GM12878 (cell line): ENCODE measurements at places on chromosomes 12 and 14.

DNA sequence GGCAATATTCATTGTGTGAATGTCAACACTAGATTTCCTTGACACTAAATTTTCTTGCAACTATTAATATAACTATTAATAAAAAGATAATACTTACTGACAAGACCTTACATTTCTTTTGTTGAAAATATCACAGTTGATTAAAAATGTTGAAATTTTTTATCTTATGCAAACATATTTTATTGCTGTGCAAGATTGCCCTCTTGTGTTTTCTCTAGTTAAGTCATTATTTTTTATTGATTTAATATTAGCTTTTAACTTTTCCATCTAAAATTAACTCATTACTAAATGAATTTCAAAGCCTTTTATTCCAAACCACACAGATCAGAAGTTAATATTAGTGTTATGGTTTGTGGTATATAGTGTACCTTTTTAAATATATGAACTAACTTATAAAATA lies 11.7 kb upstream of the NAA30 start:
- H3K4me3 ChIP-seq, result no peak overlapping the region
- no peaks in the 10 kb centered on the region for H3K27me3 ChIP-seq
- H3K4me1 ChIP-seq, result no peaks in the 10 kb centered on the region
- H3K36me3 ChIP-seq, result no peaks in the 10 kb centered on the region
- H3K27ac ChIP-seq, result no peak overlapping the region

GRCh38 chr12:56521590-56522371 lies at the start of gene RBMS2:
Gene RBMS2, plus strand, starts transcription at chr12:56521820. Its CDS starts 204 bp downstream, at chr12:56522024.
- H3K4me1 ChIP-seq, result peaks cover 4% of the 10 kb centered on the region; the same call in 1 of the 2 replicates
- H3K4me3 ChIP-seq, result peak within 1 kb of the TSS; percentile 55; the same call in 1 of the 2 replicates

DNA sequence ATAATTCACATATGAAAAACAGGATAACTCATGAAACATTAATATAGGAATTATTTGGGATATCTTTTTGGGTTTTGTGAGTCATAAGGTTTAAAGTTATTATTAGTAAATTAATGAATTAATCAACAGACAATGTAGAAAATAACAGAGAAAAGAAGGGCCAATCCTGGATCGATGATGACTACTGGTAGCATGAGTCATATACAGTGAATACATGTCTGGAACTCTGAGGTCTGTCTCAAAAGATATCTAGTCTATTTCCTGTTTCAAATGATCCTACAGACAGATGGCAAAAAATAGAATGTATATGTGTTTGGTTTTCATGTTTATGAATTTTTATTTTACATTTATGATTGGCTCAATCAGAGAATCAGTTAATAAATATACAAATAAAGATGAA lies 86.4 kb upstream of the RTL1 start:
- H3K4me3 ChIP-seq, result no peak overlapping the region
- no peaks in the 10 kb centered on the region for H3K4me1 ChIP-seq
- no peaks in the 10 kb centered on the region for H3K27me3 ChIP-seq
- H3K36me3 ChIP-seq, result no peaks in the 10 kb centered on the region

- H3K27ac ChIP-seq, result no peak overlapping the region
- H3K27me3 ChIP-seq, result no peaks in the 10 kb centered on the region
- H3K36me3 ChIP-seq, result peaks cover 23% of the 10 kb centered on the region
- DNase-seq, result no peak
- no peaks in the 10 kb centered on the region for H3K4me1 ChIP-seq
- no peak overlapping the region for H3K4me3 ChIP-seq
Observed at GRCh38 chr14:99461411-99462085, 19.1 kb downstream of the SETD3 start.

DNA sequence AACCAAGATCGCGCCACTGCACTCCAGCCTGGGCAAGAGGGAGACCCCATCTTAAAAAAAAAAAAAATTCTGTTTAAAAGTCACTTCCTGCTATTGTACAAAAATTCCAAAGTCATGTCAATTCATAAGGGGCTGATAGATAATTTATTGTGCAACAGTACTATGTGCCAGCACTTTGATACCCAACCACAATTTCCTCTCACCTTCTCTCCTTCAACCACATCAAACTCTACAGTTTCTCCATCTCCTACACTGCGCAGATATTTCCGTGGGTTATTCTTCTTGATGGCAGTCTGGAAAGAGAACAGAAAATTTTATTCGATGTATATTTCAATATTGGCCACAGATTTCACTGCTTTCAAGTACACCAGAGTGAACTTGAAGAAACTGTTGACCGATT lies 7.6 kb downstream of the YBX3 start:
- no peak overlapping the region for H3K27ac ChIP-seq
- no peaks in the 10 kb centered on the region for H3K4me1 ChIP-seq
- H3K36me3 ChIP-seq, result no peaks in the 10 kb centered on the region; the same call in none of the 2 replicates
- no peak overlapping the region for H3K4me3 ChIP-seq

GRCh38 chr14:28742171-28742846 lies 24.3 kb upstream of the FOXG1 start:
- H3K36me3 ChIP-seq, result no peaks in the 10 kb centered on the region
- H3K27me3 ChIP-seq, result no peaks in the 10 kb centered on the region

DNA sequence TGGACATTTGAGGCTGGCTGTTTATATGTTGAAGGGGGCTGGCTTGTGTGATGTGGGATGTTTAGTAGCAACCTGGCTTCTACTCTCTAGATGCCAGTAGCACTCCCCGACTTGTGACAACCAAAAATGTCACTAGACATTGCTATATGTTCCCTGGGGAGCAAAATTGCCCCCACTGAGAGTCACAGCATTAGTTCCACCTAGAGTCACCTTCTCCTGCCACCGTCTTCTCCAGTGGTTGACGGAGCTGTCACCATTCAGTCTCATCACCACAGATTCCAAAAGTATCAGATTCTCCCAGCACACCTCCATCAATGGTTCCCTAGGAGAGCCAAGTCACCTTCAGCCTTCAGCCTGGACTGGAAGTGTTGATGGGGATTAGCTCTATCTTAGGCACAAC lies 7.8 kb upstream of the KRT76 start:
- H3K4me1 ChIP-seq, result no peaks in the 10 kb centered on the region
- H3K27ac ChIP-seq, result no peak overlapping the region
- H3K27me3 ChIP-seq, result peaks cover 9% of the 10 kb centered on the region

DNA sequence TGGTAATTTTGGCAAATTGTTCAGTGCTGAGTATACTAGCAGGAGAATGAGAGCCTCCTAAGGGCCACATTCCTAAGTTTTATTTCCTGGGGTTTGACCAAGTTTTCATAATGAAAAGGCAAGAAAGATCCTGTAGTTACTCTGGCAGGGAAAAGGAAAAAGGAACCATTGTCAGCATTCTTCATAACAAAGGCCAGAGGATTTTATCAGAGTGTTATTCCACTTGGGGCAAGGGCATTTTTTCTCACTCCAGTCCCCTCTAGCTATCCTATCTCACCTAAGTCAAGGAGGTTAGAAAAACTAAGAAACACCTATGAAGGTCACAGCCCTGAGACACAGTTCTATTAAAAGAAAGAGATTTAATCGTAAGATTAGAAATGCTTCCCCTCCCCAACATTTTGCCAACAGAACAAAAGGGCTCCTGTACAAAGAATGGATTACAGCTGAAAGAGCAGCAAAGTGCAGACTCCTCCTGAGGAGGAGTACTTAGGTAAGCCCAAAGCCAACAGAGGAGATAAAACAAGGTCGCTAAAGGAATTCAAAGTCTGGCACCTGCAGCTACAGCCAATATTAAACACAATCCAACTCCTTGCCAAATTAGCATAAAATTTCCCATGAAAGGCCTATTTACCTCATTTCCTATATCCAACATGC lies 162.4 kb downstream of the GALC start:
- H3K36me3 ChIP-seq, result no peaks in the 10 kb centered on the region
- no peaks in the 10 kb centered on the region for H3K4me1 ChIP-seq
- no peaks in the 10 kb centered on the region for H3K27me3 ChIP-seq
- H3K27ac ChIP-seq, result no peak overlapping the region
- DNase-seq, result no peak

DNA sequence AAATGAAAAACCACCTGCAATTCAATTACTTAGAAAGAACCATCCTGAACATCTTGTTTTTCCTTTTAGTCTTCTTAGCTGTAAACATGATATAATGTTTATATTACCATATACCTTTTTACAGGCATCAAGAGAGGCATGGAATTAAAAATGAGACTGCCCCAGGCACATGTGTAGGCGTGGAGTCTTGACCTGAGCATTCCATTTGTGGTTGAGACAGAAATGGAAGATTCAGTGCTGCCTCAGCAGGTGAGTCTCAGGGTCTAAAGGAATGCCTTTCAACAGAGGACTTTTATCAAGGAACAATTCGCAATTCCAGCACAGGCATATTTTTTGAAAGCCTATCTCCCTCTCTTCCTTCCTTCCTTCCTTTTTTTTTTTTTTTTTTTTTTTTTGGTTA lies 8.0 kb upstream of the NANOGNB start:
- H3K4me1 ChIP-seq, result peaks cover 11% of the 10 kb centered on the region; the same call in 1 of the 2 replicates
- no peak for DNase-seq
- no peak overlapping the region for H3K27ac ChIP-seq
- H3K36me3 ChIP-seq, result no peaks in the 10 kb centered on the region
- no peaks in the 10 kb centered on the region for H3K27me3 ChIP-seq

GRCh38 chr12:71760471-71760870 lies 5.8 kb downstream of the RAB21 start:
- no peaks in the 10 kb centered on the region for H3K27me3 ChIP-seq
- no peak overlapping the region for H3K4me3 ChIP-seq
- H3K4me1 ChIP-seq, result no peaks in the 10 kb centered on the region
- no peaks in the 10 kb centered on the region; the same call in 1 of the 2 replicates for H3K36me3 ChIP-seq

- H3K27me3 ChIP-seq, result no peaks in the 10 kb centered on the region
- H3K36me3 ChIP-seq, result no peaks in the 10 kb centered on the region
- no peak for DNase-seq
Observed at GRCh38 chr14:104680056-104680805, 9.2 kb upstream of the INF2 start.

DNA sequence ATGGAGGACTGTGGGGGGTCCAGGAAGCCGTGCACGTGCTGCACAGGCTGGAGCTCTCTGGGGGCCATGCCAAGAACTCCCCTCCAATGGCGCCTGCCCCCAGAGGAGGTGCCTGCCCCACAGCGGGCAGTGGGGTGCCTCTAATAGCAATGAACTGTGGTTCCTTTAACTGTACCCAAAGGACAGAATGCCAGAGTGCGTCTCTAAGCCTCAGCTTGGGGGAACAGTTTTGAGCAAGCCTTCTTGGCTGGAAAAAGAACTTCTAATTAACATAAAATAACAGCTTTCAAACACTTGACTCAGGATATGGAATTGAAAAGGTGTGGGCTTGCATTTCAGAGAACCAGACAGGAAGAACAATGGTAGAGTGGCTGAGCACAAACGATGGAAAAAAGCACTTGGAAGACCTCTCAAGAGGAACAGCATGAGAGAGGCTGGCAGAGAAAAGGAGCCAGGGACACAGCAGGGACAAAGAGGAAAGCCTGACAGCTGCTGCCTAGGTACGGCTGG lies 195.6 kb downstream of the TTC7B start:
- H3K27me3 ChIP-seq, result peaks cover 2% of the 10 kb centered on the region
- no peak for DNase-seq
- H3K4me3 ChIP-seq, result no peak overlapping the region
- H3K27ac ChIP-seq, result no peak overlapping the region
- H3K4me1 ChIP-seq, result no peaks in the 10 kb centered on the region

DNA sequence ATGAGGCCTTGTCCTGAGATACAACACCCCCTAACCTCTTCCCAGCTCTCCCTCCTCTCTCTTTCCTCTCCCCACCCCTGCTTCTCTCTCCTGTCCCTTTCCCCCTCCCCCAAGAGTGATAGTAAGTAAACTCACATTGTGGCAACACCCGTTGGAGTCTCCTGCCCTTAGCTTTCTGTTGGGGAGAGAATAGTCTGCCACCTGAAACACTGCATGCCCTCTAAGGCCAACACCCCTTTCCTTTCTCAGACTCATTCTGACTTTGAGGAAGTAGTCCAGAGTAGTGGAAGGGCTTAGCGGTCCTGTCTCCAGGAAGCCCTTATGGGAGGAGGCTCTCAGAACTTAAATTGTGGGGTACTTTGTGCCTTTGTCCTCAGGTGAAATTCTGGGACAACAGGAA lies 95.2 kb downstream of the PRKCH start:
- H3K27me3 ChIP-seq, result no peaks in the 10 kb centered on the region
- peak overlapping the region; percentile 15; the same call in 1 of the 2 replicates for H3K4me3 ChIP-seq
- H3K36me3 ChIP-seq, result peaks cover 3% of the 10 kb centered on the region; the same call in 1 of the 2 replicates
- H3K27ac ChIP-seq, result peak overlapping the region; percentile 35
- H3K4me1 ChIP-seq, result peaks cover 15% of the 10 kb centered on the region
- no peak for DNase-seq

DNA sequence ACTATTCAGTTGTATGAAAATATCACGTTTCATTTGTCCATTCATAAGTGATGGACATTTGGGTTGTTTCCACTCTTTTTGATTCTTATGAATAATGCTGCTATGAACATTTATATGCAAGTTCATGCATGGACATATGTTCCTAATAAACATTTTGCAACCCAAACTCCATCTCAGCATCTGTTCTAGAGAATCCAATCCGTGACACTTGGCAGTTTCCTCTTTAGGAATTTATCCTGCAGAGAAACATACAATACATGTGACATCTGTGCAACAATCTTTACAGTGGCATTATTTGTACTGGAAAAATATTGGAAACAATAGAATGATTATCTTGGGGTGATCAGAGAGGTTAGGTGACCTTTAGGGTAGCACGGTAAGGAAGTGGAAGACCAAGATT lies 290.8 kb upstream of the SRRM4 start:
- H3K27me3 ChIP-seq, result no peaks in the 10 kb centered on the region
- H3K36me3 ChIP-seq, result no peaks in the 10 kb centered on the region
- no peak for DNase-seq
- no peak overlapping the region for H3K4me3 ChIP-seq
- H3K4me1 ChIP-seq, result peaks cover 9% of the 10 kb centered on the region; the same call in 1 of the 2 replicates
- no peak overlapping the region for H3K27ac ChIP-seq

GRCh38 chr12:97875064-97875463 lies 412.5 kb downstream of the RMST start:
- no peak for DNase-seq
- no peak overlapping the region for H3K27ac ChIP-seq
- no peaks in the 10 kb centered on the region for H3K4me1 ChIP-seq
- H3K36me3 ChIP-seq, result no peaks in the 10 kb centered on the region

DNA sequence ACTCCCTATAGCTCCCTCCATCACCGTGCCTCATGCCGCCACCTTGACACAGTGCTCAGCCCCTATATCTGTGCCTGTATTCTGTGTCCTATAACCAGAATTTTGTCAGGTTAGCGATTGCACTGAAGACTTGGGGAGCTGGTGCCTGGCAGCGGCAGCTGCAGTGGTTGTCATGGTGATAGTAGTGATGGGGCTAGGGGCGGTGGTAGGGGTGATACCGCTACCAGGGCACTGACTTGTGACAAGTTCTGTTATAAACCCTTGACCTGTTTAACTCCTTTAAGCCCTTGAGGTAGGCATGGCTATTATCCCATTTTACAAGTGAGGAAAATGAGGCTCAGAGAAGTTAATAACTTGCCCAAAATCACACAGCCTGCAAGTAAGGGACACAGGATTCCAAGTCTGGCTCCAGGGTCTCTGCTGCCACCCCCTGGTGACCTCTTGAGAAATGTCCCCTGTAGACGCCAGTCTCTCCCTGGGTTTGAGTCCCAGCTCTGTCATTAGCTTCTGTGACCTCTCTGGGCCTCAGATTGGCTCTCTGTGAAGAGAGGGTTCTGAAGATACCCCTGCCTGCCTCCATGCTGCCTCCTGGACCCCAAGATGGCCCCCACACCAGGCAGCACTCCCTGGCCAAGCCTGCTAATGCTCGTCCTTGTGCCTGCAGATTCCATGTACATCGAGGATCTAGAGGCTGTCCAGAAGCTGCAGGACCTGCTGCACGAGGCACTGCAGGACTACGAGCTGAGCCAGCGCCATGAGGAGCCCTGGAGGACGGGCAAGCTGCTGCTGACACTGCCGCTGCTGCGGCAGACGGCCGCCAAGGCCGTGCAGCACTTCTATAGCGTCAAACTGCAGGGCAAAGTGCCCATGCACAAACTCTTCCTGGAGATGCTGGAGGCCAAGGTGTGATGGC lies 121.9 kb downstream of the ESRRB start:
- H3K4me1 ChIP-seq, result no peaks in the 10 kb centered on the region
- no peak overlapping the region for H3K27ac ChIP-seq
- no peak overlapping the region for H3K4me3 ChIP-seq
